CD4-positive, alpha-beta T cell treated with Interleukin-2 at 100 ng/mL for 4 hours (primary cell): ENCODE measurements at places on chromosomes 5 and 9.

DNA sequence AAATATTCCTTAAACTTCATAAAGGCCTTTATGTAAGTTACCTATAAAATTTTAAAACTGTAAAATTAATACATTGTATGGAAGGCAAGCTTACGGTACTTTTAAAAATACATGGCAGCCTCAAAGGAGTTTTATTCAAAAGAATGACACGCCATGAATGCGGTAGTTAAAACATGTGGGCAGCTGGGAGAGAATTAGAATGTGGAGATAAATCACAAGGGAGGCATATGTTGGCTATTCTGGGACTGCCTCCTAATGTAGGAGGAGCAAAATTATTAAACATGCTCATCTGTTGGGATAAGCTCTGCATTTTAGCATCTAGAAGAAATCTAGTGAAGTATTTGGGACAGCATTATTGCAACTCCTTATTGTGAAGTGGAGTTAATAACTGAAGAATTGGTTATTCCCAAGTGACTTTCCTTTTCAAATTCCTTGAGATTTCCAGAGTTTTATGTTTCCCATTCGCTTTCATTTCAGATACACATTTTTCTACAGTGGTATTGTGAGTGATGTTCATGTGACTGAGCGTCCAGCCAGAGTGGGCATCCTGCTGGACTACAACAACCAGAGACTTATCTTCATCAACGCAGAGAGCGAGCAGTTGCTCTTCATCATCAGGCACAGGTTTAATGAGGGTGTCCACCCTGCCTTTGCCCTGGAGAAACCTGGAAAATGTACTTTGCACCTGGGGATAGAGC lies 109.4 kb downstream of the CMYA5 start:
- DNase-seq = no peak

DNA sequence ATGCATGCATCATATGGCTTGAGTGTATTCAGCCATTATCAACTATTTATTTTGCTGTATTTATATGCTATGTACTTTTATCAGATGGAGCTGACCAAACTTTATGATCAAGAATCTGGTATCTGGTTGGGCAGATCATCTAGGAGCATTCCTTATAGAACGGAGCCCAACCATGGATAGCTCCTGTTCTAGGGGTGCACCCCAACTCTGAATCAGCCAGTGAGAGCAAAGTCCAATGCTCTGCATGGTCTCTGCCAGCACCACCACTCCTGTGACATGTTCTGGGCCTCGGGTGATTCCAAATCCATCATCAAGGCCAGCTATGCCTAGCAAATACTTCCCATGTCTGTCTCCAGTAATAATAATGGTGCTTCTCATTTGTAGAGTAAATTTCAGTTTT lies 517.5 kb downstream of the AGTPBP1 start:
- no peak for DNase-seq

DNA sequence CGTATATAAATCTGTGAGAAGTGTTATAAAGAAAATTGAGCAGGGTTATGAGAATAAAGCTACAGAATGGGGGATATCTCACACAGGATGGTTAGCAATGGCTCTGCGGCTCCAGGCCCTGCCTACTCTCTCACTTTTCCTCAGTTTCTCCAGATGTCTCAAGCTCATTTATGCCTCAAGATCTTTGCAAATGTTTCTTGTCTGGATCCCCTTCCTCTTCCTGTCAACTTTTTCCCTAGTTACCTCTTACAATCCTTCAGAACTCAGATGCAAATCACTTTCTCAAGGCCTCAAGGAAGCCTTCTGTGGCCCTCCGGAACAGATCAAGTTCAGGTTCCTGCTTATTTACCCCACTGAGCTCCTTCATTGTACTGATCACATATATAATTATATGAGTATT lies 386.4 kb downstream of the RAB3C start:
- DNase-seq = no peak

DNA sequence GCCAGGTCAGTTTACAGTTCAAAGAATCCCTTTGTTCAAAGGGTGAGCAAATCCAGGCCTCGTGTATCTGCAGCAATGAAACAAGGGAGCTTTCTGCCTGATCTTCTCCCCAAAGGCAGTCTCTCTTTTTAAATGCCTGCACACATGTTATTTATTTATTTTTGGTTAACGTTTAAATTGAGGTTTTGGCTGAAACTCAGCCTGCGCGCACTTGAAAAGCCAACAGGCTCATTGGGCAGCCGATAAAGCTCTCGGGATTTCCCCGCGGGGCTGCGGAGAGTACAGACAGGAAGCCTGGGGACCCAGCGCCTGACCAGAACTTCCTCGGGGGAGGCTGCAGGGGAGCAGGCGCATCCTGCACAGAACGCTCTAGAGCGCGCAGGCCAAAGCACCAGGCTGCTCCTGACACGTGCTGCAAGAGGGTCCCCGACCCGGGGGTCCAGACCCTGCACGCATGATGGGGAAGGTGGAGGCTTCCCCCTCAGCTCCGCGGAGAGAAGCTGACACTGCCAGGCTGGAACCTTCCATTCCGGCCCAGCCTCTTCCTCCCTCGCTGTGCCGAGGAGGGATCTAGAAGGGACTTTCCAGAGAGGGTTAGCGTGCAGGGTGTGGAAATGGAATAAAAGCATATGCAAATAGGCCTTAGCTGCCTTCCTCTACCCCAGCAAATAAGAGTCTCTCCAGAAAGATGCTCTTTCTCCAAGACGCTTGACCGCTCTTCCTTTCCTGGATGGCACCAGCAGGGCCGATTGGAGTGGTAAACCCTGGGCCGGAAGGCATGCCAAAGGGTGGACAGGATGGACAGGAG lies 46.1 kb downstream of the PTTG1 start:
- DNase-seq = peak; percentile 83

GRCh38 chr5:107618242-107618641 lies 52.5 kb downstream of the EFNA5 start:
- no peak for DNase-seq

DNA sequence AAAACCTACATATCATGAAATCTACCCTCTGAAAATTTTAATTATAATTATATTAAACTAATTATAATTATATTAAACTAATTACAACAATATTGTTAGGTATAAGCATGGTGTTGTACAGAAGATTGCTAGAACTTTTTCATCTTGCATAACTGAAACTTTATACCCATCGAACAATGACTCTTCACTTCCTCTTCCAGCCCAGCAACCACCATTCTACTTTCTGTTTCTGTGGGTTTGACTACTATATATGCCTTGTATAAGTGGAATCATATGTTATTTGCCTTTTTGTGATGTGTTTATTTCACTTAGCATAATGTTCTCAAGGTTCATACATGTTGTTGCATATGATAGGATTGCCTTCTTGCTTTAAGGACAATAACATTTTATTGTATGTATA lies 274.2 kb upstream of the CCNH start:
- DNase-seq = no peak

DNA sequence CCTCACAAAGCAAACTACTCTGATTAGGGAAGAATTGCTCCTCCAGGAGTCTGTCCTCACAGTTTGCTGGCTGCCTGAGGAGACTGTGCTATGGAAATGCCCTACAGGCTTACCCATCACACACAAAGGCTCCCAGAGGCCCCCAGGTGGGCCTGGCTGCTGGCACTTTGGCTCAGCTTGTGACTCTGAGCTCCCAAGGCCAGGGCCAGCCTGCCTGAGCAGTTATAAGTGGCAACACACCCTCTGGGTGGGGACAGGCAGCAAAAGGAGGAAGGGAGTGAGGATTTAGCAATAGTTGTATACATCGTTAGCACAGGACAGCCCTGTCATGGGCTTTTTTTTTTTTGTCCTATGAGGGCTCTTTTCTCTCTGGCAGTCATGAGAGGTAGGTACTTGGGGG lies 103.5 kb downstream of the DAPK1 start:
- DNase-seq = no peak

- peak; percentile 69 for DNase-seq
Observed at GRCh38 chr9:97615439-97616072, 17.6 kb downstream of the TSTD2 start.
